ENCODE measurements at places on chromosomes 1 and 21.
A peak's percentile ranks its signal among the peaks of the same experiment; 100 is the strongest.

DNA sequence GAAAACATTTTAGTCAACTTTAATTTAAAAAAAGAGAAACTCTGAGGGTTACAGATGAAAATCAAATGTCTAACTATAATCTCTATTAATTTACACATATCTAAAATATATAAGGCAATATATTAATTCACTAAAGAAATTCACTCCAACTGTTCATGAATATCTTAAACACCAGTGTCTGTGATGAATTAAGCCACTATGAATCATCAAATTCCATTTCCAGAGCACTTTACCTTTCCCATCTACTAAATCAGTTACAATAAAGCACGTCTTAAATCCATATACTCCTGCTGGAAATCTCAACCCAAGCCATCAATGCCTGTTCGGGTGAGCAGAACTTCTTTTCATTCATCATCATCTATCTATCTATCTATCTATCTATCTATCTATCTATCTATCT lies 4.3 kb downstream of the TAF5L start:
- DNase-seq, result no peak

GRCh38 chr21:45611939-45612664 lies 31.4 kb upstream of the PCBP3 start:
- no peak for DNase-seq

GRCh38 chr1:173580658-173581057 lies 22.2 kb downstream of the SLC9C2 start:
- no peak for DNase-seq

- DNase-seq, result no peak
These were observed 17.6 kb downstream of the GALNT2 start for GRCh38 chr1:230084408-230085177.

DNA sequence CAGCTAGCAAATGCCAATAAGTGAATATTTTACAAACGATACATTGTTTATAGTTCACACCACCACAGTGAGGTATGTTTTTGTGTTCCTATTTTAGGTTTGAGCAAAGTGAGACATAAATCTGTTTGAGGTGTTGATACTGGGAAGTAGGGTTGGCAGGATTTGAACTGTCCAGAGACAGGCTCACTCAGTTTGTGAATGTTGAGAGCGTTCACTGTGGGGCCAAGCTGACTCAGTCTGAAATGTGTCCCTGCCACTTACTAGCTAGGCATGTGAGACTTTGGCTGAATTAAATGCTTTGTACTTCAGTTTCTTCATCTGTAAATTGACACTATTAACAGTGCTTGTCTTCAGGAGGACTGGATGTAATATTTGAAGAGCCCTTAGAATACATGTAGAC lies 35.1 kb downstream of the DIRAS3 start:
- DNase-seq, result no peak

DNA sequence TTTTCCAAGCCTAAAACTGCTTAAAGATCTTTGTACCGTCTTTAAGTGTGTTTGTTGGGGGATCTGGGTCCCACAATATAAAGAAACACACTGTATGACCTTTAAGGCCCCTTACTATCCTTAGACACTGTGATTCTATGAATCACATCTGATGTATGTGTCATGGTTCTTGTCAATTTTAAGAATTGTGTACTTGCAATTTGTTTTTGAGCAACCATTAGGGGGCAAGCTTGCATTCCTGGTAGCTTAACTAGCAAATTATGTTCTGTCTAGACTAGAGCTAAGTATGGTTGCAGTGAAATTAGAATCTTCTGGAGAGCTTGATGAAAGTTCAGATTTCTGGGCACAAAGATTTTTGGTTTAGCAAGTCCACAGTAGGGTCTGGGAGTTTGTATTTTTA lies 219.5 kb downstream of the TPR start:
- no peak for DNase-seq

DNA sequence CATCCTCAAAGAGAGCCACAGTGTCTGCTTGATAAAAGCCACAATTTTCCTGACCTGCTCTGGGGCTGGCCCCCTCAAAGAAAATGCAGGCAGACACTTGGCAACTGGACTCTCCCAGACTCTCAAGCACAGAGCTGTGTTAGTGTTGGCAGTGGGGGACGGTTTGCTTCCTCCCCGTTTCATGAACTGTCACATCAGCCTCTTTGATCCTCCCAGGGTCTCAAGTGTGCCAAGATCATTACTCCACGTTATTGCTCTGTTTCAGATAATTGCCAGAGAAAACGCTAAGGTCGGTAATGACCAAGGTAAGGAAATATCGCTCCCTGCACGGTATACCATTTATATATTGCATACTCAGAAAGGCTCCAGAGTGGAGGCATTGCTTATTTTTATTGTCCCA lies 138.8 kb downstream of the NTMT2 start:
- no peak for DNase-seq

GRCh38 chr1:25017436-25018109 lies 87.5 kb upstream of the RUNX3 start:
- no peak for DNase-seq

GRCh38 chr1:167246971-167247370 lies 26.3 kb downstream of the POU2F1 start:
- no peak for DNase-seq

DNA sequence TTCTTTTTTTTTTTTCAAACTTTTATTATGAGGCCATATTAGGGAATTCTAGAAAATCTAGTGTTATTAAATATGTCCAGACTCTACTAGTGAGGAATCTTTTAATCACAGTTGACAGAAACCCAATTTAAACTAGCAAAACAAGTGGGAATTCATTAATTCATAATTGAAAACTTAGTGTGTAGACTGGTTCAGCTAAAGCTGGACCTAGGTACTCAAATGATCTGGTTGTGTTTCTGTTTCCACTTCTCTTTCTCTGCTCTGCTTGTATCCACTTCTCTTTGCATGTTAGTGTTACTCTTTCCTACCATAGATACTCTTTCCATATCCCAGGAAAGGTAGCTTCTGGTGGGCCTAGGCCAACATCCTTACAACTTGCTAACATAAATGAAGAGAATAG lies 81.2 kb upstream of the HIVEP3 start:
- DNase-seq, result no peak

DNA sequence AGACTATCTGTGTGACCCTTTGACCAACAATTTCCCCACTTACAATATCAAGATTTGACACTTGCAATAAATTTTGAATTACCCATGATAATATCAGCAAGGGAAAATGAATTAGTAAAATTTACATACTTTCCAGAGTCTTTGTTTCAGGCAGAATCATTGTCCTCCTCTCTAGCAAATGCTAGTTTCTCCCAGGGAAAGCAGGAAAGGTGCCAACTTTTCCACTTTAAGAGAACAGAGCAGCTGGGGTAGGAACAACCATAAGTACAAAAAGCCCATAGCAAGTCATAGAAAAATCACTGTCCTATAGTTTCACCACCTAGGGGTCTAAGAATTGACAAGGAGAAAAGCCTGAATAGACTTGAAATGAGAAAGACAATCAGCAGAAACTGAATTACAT lies 67.1 kb upstream of the GUCA2B start:
- DNase-seq, result no peak

DNA sequence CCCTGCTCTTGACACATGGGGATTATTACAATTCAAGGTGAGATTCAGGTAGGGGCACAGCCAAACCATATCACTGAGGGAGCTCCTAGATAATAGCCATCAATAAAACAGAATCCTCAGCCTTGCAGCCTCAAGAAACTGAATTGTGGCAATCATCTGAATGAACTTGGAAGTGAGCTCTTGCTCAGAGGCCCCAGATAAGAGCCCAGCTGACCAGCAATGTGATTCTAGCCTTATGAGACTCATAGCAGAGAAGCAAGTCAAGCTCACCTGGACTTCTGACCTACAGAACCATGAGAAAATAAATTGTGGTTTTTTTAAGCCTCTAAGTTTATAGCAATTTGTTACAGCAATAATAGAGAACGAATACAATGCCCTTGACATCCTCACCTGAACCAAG lies 302.5 kb downstream of the LTN1 start:
- no peak for DNase-seq

DNA sequence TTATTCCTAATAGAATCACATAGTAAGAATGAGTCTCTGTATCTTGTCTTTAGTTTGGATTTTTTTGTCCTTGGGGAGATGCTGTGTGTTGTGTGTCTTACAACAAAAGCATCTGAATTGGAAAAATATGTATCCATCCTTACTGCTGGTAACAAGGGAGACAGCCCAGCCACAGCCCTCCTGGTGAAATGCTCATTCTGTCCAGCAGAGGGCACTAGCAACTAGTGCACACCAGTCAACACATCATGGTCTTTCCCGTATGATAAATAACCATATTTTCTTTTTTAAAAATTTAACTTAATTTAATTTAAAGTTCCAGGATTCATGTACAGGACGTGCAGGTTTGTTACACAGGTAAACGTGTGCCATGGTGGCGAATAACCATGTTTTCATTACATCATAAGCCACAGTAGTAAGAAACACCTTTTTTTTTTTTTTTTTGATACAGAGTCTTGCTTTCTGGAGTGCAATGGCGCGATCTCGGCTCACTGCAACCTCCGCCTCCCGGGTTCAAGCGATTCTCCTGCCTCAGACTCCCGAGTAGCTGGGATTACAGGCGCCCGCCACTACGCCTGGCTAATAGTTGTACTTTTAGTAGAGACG lies 245.1 kb downstream of the PTBP2 start:
- DNase-seq, result peak; percentile 15

- peak; percentile 25 for DNase-seq
These were observed at the start of gene IL20 for GRCh38 chr1:206864939-206865671. TSS of gene IL20 (plus strand) at chr1:206865623. CDS start at chr1:206865853, 230 bp downstream.

- no peak for DNase-seq
These were observed 27.7 kb downstream of the CAPZB start for GRCh38 chr1:19457607-19458006.

GRCh38 chr21:28220680-28221079 lies 772.0 kb downstream of the LTN1 start:
- no peak for DNase-seq

DNA sequence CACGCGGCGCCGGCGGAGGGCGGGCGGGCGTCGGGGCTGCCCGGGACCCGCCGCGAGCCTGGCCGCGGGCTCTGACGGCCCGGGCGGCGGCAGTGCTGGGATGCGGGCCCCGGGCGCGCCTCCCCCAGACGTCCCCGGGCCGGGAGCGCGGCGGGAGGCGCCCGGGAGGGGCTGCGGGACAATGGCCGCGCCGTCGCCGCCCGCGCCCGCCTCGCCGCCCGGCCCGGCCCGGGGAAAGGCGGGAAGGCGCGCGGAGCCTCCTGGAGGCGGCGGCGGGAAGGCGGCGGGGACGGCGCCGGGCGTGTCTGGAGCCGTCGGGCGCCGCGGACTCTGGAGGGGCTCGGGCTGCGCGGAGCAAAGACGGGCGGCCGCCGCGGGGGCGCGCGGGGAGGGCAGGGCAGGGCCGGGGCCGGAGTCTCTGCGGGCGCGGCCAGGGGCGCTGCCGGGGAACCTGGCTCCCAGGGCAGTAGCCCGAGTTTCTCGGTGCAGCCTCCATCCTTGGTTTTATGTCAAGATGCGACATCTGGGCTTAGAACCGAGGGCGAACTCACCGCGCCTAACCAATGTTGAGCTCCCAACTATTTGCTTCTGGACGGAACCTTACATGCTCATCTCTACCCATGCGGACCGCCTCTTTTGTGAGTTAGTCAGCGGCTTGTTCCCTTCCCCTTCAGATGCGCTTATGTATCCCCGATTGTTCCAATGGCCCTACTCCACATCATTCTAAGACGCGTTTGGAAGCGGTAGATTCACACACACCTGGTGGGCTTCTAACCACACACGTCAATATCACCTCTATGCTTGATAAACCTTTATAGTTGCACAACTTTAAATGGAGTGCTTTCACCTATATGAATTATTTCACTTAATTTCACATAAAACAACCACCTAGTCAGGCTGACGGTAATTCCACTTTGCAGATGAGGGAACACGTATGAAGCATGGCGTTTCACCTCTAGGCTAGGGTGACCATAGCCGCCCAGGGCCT lies 651 bp downstream of the ZBTB8A start:
- peak; percentile 54 for DNase-seq

- DNase-seq, result peak; percentile 9
These were observed 186.1 kb downstream of the CLEC20A start for GRCh38 chr1:178310685-178311105.

DNA sequence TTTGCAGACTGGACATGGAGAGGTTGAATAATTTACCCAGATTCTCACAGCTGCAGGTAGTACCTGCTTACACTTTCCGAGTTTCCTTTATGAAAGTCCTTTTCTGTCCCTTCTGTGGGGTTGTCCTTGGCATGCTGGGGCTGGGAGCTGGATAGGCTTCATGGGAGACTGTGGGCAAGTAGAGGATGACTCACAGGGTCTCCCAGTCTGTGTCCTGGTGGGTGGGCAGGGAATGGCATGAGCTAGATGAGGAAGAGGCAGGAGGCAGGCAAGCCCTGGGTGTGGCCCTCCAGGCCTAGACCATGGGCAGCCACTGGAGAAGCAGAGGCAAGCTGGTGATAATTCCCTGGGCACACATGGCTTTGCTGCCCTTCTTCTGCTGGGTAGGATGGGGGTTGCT lies 80.6 kb downstream of the NAV1 start:
- no peak for DNase-seq

GRCh38 chr21:45413922-45414321 lies 9.0 kb downstream of the COL18A1 start:
- DNase-seq, result no peak

- peak; percentile 4 for DNase-seq
These were observed 21.1 kb downstream of the CLDN8 start for GRCh38 chr21:30194701-30195299.

- DNase-seq, result peak; percentile 64
These were observed 684 bp downstream of the SLC2A1 start for GRCh38 chr1:42957880-42958487.

GRCh38 chr1:150976879-150977694 lies 2.5 kb upstream of the CERS2 start:
- no peak for DNase-seq

DNA sequence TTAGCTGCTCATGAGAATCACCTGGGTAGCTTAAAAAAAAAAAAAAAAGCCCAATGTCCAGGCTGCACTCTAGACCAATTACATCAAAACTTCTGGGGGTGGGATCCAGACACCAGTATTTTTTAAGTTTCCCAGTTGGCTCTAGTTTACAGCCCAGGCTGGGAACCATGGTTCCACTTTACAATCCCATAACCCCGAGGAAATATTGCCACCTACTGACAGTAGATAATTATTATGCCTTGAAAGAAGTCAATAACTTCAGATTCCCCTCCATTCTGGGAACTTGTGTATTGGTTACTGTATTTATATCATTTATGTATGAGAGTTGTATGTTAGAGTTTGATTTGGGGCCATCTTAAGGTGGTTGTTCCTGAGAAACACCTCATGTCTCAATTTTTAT lies 100.2 kb downstream of the SPATA46 start:
- DNase-seq, result no peak

DNA sequence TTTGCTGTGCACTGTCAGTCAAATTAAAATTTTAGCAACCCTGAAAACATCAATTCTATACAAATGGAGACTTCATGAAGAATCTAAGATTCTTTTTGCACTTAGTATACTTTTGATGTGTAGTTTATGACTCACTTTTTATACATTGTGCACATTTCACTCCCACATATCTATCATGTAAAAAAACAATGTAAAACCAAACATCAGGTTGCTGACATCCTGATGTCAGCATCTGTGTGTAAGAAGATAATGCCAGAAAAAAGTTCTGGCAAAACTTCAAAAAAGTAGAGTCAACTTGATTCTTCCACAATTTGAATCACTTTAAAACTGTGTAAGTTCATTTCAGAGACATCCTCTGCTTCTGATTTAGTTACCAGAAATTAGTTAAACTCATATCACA lies 115.7 kb downstream of the CENPF start:
- no peak for DNase-seq

- DNase-seq, result no peak
These were observed 168.9 kb upstream of the C21orf91 start for GRCh38 chr21:17988102-17988437.
